PC-9 (cell line): ENCODE measurements at places on chromosomes 3 and 15. TPM values are rescaled to one million over a fixed set of nuclear protein-coding genes. Genes with fewer than 3 reads are reported as not detected.

GPR27 gene
- not detected in 2 replicates for total RNA-seq

CSK gene
- total RNA-seq: 78.3 TPM in 2 replicates

PSTPIP1 gene
- not detected in 2 replicates for total RNA-seq

SLC2A2 gene
- total RNA-seq: not detected in 2 replicates

NEIL1 gene
- 21.3 and 27.1 TPM in 2 replicates for total RNA-seq

HHLA2 gene
- total RNA-seq: not detected in 2 replicates

TXNRD3 gene
- 22.5 and 27.8 TPM in 2 replicates for total RNA-seq

NME9 gene
- total RNA-seq: 1.3 TPM in 1 of 2 replicates, not detected in the other

KBTBD8 gene
- total RNA-seq: not detected in 2 replicates

GRCh38 chr15:91231703-91232102 lies 131.6 kb downstream of the SV2B start:
- H3K27ac ChIP-seq: no peak overlapping the region
- no peaks in the 10 kb centered on the region for H3K36me3 ChIP-seq
- peaks cover 84% of the 10 kb centered on the region for H3K27me3 ChIP-seq
- DNase-seq: no peak
- H3K4me3 ChIP-seq: no peak overlapping the region

- H3K27me3 ChIP-seq: no peaks in the 10 kb centered on the region
- no peaks in the 10 kb centered on the region for H3K4me1 ChIP-seq
- no peak overlapping the region for H3K27ac ChIP-seq
- no peak overlapping the region for H3K4me3 ChIP-seq
- DNase-seq: no peak
- H3K36me3 ChIP-seq: no peaks in the 10 kb centered on the region
Observed at GRCh38 chr3:186922790-186923189, 7.5 kb upstream of the ST6GAL1 start.

GRCh38 chr3:100009276-100010086 lies 104.8 kb downstream of the FILIP1L start:
- H3K4me3 ChIP-seq: no peak overlapping the region
- peaks cover 25% of the 10 kb centered on the region for H3K4me1 ChIP-seq
- H3K27ac ChIP-seq: no peak overlapping the region

GRCh38 chr15:66619152-66619903 lies 53.5 kb upstream of the LCTL start:
- peaks cover 4% of the 10 kb centered on the region; the same call in 1 of the 2 replicates for H3K4me1 ChIP-seq
- H3K27me3 ChIP-seq: no peaks in the 10 kb centered on the region
- no peak overlapping the region for H3K4me3 ChIP-seq
- no peaks in the 10 kb centered on the region for H3K36me3 ChIP-seq
- H3K27ac ChIP-seq: no peak overlapping the region

DNA sequence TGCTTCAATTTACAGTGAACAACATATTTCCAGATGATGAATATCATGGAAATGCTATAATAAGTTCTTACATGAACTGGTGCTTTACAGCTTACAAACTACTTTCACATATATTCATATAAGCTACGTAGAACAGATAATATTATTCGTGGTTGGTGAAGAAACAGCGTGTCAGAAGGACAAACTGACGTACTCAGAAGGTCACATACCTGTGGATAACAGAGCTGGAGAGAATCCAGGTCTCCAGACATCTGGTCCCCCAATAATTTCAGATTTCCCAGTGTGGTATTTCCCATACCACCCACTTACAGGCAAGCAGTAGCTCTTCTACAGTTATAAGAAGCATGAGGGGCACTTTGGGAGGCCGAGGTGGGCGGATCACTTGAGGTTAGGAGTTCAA lies 156.6 kb downstream of the PLD1 start:
- H3K4me3 ChIP-seq: no peak overlapping the region
- H3K27me3 ChIP-seq: no peaks in the 10 kb centered on the region
- no peak overlapping the region for H3K27ac ChIP-seq
- no peak for DNase-seq

GRCh38 chr3:129211772-129212171 lies 28.1 kb upstream of the CNBP start:
- no peak overlapping the region for H3K4me3 ChIP-seq
- DNase-seq: peak; percentile 98
- peaks cover 21% of the 10 kb centered on the region for H3K4me1 ChIP-seq

DNA sequence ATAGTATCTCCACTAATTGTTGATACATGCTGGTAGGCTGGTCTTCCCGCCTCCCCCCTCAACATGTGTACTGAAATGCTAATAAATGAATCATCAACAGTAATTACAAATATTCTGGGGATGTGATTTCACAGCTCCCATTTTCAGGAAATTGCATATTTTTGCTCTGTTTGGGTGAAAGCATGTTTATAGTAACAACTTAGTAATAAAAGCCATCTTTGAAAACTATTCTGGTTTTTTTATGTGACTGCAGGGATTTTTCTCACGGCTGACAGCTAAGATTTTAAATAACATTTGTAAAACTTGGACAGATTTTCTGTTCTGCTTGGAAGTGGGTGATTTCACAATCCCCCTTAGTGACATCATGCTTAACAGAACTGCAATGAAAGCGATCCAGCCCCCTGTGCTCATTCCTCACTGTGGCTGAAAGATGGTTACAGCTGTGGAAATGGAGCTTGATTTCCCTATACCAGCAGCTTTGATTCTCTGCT lies 25.6 kb upstream of the FAM174B start:
- peaks cover 13% of the 10 kb centered on the region for H3K4me1 ChIP-seq
- peak overlapping the region; percentile 14; the same call in 1 of the 2 replicates for H3K27ac ChIP-seq
- H3K36me3 ChIP-seq: no peaks in the 10 kb centered on the region
- H3K27me3 ChIP-seq: no peaks in the 10 kb centered on the region

- H3K4me3 ChIP-seq: no peak overlapping the region
- no peak for DNase-seq
- H3K4me1 ChIP-seq: no peaks in the 10 kb centered on the region
- H3K27ac ChIP-seq: no peak overlapping the region
- no peaks in the 10 kb centered on the region for H3K27me3 ChIP-seq
Observed at GRCh38 chr3:134516905-134517304, 31.0 kb downstream of the CEP63 start.

- no peaks in the 10 kb centered on the region for H3K27me3 ChIP-seq
- H3K36me3 ChIP-seq: no peaks in the 10 kb centered on the region
- no peak for DNase-seq
- H3K4me3 ChIP-seq: no peak overlapping the region
- H3K4me1 ChIP-seq: no peaks in the 10 kb centered on the region
Observed at GRCh38 chr15:95113041-95113440, 881.7 kb downstream of the MCTP2 start.

GRCh38 chr15:89132611-89133507 lies 44.6 kb downstream of the ABHD2 start:
- peaks cover 20% of the 10 kb centered on the region for H3K36me3 ChIP-seq
- no peaks in the 10 kb centered on the region for H3K27me3 ChIP-seq
- H3K27ac ChIP-seq: peak overlapping the region; percentile 28
- DNase-seq: no peak
- peaks cover 33% of the 10 kb centered on the region for H3K4me1 ChIP-seq

DNA sequence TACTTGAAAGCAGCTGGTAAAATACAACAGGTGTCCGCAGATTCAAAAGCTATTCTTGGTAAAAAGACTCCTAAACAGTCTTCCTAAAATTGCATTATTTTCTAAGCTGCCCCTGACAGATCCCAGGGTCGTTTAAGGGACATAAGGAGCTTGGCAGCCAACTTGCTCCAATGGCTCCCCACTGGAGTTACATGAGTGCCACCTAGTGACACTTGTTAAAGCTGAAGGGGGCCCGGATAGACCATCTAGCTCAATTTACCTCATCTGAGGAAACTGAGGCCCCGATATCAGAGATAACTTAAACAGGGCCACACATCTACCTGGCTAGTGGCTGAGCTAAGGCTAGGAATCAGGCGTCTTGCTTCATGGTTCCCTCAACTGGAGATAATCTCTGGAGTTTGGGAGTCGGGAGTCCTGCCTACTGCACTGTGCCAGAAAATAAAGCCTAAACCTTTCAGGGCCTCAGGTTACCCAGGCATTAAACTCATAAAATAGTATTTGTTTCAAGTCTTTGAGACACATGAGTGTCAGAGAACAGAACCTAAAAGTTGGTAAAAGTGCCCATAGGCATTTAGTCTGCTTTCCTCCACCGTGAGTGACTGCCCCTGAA lies 6.5 kb upstream of the TBC1D23 start:
- peak; percentile 67 for DNase-seq
- no peak overlapping the region for H3K4me3 ChIP-seq
- no peaks in the 10 kb centered on the region for H3K27me3 ChIP-seq
- H3K27ac ChIP-seq: no peak overlapping the region

DNA sequence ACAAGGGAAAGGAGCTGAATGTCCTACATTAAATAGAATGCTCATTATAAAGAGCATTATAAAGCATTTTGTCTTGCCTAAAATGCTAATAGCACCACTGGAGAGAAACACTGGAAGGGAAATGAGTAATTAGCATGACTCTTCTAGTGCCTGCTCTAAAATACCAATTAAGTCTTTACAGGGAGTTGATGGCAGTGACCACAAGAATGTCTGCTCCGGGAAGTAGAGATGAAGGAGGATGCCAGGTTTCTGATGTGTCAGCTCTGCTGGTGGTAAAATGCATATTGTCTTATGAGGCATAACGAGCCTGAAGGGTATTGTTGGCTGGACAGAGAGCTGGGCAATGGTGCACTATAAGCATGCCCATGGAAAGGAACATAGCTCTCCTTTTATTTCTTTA lies 49.5 kb downstream of the MYLK start:
- DNase-seq: peak; percentile 80
- H3K36me3 ChIP-seq: no peaks in the 10 kb centered on the region
- peaks cover 11% of the 10 kb centered on the region; the same call in 1 of the 2 replicates for H3K4me1 ChIP-seq

GRCh38 chr15:70271422-70272088 lies 173.8 kb upstream of the TLE3 start:
- H3K27ac ChIP-seq: peak overlapping the region; percentile 74
- peaks cover 56% of the 10 kb centered on the region for H3K4me1 ChIP-seq
- no peak overlapping the region for H3K4me3 ChIP-seq
- no peaks in the 10 kb centered on the region for H3K27me3 ChIP-seq

- H3K27me3 ChIP-seq: no peaks in the 10 kb centered on the region
- H3K4me1 ChIP-seq: peaks cover 32% of the 10 kb centered on the region
- H3K4me3 ChIP-seq: peak overlapping the region; percentile 79
- peaks cover 27% of the 10 kb centered on the region for H3K36me3 ChIP-seq
- DNase-seq: no peak
Observed at GRCh38 chr15:41285285-41285684, 47.1 kb downstream of the OIP5 start.

DNA sequence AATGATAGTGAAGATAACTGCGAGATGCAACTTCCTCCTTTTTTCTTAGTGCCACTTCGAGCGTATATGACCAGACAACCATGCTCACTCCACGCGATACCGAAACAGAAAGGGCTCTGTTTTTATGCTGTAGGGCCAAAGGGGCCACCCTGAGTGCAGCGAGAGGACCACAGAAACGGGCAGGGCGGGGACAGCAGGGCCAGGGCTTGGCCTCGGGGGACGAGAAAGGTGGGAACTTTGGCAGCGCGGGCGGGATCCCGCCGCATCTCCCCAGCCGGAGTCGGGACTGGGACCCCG lies 483 bp downstream of the VPS13C start:
- no peaks in the 10 kb centered on the region for H3K27me3 ChIP-seq
- DNase-seq: peak; percentile 49
- peaks cover 55% of the 10 kb centered on the region for H3K4me1 ChIP-seq
- 0 out of 2 replicates have a peak, but pooled peaks cover 2% of the 10 kb centered on the region for H3K36me3 ChIP-seq
- H3K4me3 ChIP-seq: peak overlapping the region; percentile 85

GRCh38 chr3:115982629-115983028 lies 359.3 kb downstream of the GAP43 start:
- no peaks in the 10 kb centered on the region for H3K27me3 ChIP-seq
- no peaks in the 10 kb centered on the region for H3K36me3 ChIP-seq
- no peak overlapping the region for H3K27ac ChIP-seq
- H3K4me3 ChIP-seq: no peak overlapping the region
- H3K4me1 ChIP-seq: no peaks in the 10 kb centered on the region

GRCh38 chr3:32814361-32814760 lies 3.4 kb upstream of the TRIM71 start:
- no peaks in the 10 kb centered on the region for H3K4me1 ChIP-seq
- no peaks in the 10 kb centered on the region for H3K27me3 ChIP-seq
- no peak overlapping the region for H3K4me3 ChIP-seq
- H3K36me3 ChIP-seq: no peaks in the 10 kb centered on the region
- no peak for DNase-seq
